T-cell (primary cell): ENCODE measurements at places on chromosomes 7 and 10.

- DNase-seq, result no peak
These were observed 1.3 kb upstream of the SCD start for GRCh38 chr10:100345570-100346330.

- no peak for DNase-seq
These were observed 32.1 kb upstream of the MDFIC start for GRCh38 chr7:114889646-114890285.

DNA sequence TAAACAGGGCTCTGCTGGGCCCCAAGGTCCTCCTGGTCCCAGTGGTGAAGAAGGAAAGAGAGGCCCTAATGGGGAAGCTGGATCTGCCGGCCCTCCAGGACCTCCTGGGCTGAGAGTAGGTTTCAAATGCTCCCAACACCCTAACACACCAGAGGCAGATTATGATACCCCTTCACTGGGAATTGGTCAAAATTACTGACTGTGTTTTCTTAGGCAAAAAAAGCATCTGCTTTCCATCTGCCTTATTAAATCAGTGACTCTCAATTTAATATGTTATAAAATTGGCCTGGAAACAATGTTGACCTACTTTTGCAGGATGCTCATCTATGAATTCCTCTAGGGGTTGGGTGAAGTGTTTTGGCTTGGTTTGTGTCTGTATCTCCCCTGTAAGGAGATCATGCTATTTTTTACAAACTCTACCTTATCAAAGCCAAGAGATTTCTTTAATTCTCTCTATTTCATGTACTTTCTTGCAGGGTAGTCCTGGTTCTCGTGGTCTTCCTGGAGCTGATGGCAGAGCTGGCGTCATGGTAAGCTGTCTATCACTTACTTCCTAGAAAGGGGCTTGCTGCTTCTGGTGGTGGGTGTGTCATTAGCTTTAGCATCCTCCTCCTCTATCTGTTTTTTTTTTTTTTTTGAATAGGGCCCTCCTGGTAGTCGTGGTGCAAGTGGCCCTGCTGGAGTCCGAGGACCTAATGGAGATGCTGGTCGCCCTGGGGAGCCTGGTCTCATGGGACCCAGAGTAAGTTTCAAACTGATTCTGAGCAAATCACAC lies 15.9 kb downstream of the COL1A2 start:
- DNase-seq, result no peak

GRCh38 chr7:5177060-5177459 lies 13.0 kb upstream of the WIPI2 start:
- DNase-seq, result no peak

DNA sequence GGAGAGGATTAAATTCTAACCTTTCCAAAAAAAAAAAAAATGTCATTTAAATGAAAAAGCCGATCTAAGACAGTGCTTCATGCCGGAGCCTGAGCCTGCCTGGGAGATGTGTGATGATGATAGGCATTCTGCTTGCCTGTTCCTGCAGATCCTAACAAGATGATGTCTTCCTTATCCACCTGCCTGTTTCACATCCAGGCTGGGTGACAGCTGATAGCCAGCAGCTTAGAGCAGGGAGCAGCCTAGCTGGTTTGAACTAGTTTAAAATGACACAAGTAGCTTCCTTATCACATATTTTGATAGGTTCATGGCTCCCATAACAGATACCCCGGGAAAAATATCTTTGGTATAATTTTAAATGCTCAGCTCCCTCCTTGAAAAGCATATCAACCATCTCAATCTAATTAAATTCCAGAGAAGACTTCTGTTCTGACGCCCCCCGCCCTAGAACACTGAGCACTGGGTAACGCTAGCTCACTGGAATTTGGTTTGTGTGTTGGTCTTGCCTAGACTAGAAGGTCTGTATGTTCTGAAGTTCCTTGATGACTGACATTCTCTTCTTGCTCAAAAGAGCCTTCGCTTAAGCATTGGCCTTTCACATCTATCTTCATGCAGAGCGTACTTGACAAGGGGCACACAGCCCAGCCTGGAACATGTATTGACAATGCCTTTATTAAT lies 96.9 kb upstream of the FGFR2 start:
- DNase-seq, result no peak

DNA sequence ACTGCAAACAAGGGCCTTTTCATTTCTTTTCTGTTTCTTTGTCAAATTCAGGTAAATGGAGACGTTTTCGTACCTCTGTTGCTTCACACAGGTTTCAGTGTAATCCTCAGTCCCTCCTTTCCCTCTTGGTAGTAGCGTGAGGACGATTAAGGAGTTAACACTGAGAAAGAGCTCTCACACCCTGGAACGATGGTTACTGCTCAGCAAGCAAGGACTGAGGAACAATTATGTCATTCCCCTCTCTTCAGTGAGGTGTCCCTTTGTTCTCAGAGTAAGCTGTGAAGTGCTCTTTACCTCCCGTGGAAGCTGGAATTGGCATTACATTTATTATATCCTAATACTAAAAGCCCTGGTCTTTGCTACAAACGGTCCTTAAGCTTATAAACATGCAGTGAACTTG lies 95.9 kb downstream of the FANK1 start:
- DNase-seq, result no peak

GRCh38 chr10:28644647-28645046 lies 32.7 kb upstream of the BAMBI start:
- no peak for DNase-seq

DNA sequence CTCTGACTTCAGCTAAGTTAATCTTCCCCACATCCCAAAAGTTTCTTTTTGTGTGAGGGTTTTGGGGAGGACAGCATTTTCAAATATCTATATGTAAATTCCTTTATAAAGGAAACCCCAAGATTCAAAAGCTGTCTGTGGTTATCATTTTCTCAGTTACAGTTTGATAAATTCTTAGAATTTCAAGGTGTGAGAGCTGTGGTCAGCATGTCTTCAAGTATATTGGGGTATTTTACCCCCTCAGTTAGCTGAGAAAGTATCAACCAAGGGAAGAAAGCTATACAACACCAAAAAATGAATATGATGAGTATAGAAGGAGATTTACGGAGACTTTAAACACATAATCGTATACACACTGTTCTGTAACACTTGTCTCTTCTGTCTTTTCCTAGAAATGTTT lies 109.2 kb downstream of the SND1 start:
- no peak for DNase-seq

DNA sequence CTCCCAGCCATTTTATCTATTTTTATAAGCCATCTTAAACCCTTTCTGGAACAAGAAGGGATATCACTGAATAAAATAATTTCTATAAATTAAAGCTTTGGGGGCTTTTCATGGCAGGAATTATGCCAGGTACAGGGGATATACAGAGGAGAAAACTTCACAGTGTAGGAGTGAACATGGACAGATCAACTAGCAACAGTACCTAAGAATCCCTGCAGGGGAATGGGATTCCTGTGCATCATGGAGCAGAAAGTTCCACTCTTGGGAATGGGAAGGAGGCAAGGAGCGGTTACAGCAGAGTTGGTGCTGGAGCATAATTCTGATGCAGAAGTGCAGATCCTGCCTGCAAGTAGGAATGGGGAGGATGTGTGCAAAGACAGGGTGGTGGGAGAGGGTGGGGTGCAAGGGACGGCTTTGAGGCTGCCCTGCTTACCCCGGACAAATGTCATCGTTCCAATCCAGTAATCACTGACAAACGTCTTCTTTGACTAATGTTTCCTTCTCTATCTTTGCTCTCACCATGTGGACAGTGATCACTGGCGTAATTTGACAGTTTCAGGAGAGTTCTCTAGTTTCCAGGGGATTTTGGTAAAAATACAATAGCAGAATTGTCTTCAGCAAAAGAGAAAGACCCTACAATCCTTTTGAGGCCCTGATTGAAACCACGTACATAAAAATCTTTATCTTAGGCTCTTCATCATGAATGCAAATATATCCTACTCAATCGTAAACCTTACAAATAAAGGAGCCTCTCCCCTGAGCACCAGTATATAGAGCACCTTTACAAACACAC lies 196.7 kb downstream of the HECW1 start:
- DNase-seq, result no peak

DNA sequence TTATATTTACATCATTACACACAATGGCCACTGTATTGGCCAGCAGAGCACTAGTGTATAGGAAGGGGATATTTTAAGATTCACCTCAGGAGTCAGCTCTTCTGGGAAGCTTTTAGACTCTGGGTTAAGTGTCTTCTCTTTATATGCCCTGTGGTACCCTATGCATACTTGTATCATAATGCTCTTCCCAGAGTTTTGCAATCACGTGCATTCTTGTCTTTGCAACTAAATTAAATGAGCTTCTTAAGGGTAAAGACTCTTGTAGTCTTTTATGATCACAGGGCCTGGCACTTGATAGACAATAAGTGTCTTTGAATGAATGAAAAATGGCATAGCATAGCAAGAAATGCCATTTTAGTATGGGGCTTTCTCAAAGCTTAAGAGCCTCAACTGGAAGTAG lies 35.4 kb upstream of the ARMS2 start:
- DNase-seq, result no peak

GRCh38 chr10:101301111-101301731 lies 52.7 kb upstream of the BTRC start:
- no peak for DNase-seq

GRCh38 chr7:41573862-41574261 lies 129.0 kb downstream of the INHBA start:
- no peak for DNase-seq

GRCh38 chr10:11104772-11105675 lies 87.4 kb downstream of the CELF2 start:
- no peak for DNase-seq

GRCh38 chr10:83987216-83987615 lies 152.1 kb upstream of the GHITM start:
- DNase-seq, result no peak

DNA sequence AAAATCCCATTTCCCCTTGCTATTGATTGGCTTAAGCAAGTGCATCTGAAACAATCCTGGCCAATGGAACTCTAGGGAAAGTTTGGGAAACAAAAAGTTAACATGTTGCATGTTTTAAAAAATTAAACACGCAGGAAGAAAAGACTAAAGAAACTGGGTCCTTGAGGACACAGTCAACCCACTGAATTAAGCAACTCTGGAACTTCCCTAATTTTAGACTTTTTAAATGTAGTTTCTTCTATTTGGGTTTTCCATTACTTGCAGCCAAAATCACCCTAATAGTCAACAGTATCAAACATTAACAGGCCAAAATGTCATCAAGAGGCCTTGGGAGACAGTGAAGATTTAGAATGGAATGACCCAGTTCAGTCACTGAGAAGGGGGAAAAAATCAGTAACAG lies 40.6 kb downstream of the OSBPL3 start:
- DNase-seq, result no peak

DNA sequence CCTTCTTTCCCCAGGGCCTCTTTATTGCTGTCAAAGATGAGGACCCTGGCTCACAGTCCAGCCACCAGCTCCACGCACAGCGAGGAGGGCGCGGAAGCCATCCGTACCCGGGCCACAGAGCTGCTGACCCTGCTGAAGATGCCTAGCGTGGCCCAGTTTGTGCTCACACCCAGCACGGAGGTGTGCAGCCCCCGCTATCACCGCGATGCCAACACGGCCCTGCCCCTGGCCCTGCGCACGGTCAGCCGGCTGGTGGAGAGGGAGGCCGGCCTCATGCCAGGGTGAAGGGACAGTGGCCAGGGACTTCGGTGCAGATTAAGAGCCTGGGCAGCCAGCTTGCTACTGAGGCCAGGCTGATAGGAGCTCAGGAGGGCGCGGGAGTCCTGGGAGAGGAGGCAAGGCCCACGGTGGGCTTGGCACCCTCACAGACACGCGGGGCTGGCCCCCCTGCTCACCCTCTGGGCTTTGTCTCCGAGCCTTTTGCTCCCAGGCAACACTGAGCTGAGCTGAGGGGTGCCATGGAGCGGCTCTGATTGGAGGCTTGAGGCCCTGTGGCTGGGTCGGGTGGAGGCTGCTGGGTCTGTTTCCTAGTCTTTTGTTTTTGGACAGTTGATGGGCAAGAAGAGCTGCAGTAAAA lies 15.8 kb downstream of the AP5Z1 start:
- no peak for DNase-seq

- DNase-seq, result no peak
These were observed 713.9 kb downstream of the SUGCT start for GRCh38 chr7:40848541-40849221.

GRCh38 chr10:107647462-107647861 lies 483.0 kb upstream of the SORCS1 start:
- no peak for DNase-seq

GRCh38 chr10:24703700-24704099 lies 20.0 kb downstream of the ARHGAP21 start:
- no peak for DNase-seq

DNA sequence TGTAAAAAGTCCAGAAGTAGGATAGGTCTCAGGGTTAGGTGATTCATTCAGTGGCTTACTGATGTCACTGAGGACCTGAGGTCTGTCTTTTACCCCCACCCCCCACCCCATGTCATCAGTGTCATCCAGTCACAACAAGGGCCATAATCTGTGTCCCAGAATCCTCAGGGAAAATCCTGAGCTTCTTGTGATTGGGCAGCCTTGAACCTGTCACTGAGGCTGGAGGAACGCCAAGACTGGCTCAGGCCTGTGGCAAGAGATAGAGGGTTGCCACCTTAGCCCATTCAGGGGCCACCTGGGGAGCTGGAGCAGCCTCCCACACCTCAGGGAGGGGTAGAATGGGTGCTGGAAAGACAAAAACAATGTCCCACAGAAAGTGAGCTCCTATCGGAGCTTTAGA lies 29.7 kb downstream of the NUB1 start:
- no peak for DNase-seq

- no peak for DNase-seq
These were observed 527 bp upstream of the BCAP29 start for GRCh38 chr7:107579554-107579884.

DNA sequence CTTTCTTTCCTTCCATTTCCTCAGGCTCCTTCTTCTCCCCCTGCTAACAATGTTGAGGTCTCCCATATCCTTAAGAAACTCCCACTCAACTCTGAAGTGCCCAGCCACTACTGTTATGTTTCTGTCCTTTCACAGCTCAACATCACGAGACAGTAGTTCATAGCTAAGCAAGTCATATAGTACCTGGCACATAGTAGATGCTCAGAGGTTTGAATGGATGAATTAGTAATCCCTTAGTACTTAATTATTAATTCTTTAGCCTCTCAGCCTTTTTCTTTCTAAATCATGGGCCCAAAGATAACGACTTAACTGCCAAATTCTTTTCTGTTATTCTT lies 22.6 kb downstream of the CSGALNACT2 start:
- DNase-seq, result no peak

DNA sequence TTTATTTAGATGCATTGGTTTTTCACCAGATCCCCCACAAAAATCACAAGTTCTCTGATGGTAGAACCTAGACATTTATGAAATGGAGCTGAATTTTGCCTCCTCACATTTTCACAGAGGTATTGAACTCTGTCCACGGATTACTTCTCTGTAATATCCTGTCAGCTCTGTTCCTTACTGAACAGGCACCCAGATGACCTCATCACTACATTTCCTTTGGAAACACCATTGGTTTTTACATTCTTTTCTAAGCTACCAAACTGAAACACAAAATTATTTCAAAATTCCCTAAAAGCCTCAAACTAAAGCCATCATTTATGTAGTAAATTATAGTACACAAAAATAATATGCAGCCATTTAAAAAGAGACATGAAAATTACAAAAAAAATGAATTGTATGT lies 98.3 kb upstream of the KCNIP2 start:
- DNase-seq, result no peak

- peak; percentile 18 for DNase-seq
These were observed 591 bp downstream of the UBE2H start for GRCh38 chr7:129952086-129952652.
